Amniotic stem cell (primary cell): ENCODE measurements at places on chromosomes 2 and 18.

DNA sequence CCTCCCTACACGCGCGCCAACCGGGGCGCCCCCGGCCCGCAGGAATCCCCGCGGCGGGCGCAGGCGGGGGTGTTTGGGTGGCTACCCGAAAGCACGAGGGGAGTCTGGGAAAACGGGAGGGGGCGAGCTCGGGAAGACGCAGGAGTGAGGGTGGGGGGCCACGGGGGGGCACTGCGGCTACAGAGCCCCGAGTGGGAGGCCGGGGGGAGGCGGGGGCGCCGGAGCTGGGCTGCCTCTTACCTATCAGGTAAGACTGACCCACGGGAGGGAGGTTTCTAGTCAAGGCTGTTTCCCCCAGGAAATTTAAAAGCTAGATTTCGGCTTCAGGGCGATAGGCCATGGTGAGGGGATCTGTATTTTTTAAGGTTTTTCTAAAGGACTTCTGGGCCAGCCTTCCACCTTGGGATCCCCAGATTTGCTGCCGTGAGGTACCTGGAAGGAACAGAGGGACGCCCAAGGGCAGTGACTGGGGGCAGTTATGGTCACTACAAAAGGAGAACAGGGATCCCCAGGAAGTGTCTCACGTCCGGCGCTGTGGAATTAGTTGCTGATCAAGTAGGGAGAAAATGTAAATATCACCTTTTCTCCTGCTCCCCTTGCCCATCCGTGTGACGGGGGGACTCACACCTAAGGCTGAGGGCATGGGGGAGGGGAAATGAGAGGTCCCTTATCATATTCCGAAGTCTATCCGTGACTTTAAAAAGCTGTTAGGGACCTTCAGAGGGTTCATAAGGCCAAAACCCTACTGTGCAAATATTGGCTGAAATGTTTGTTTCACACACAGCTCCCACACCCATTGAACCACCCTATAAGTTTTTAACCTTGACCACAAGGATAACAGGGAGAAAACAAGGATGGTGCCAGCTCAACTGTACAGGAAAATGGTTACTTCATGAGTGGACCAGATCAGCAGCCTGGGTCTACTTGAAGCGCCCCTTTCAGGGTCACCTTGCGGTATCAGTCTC lies 638 bp upstream of the IRS1 start:
- DNase-seq, result no peak

GRCh38 chr2:18820966-18821365 lies 231.6 kb upstream of the NT5C1B start:
- DNase-seq, result no peak

GRCh38 chr2:101961338-101962191 lies 30.2 kb upstream of the IL1R2 start:
- no peak for DNase-seq

DNA sequence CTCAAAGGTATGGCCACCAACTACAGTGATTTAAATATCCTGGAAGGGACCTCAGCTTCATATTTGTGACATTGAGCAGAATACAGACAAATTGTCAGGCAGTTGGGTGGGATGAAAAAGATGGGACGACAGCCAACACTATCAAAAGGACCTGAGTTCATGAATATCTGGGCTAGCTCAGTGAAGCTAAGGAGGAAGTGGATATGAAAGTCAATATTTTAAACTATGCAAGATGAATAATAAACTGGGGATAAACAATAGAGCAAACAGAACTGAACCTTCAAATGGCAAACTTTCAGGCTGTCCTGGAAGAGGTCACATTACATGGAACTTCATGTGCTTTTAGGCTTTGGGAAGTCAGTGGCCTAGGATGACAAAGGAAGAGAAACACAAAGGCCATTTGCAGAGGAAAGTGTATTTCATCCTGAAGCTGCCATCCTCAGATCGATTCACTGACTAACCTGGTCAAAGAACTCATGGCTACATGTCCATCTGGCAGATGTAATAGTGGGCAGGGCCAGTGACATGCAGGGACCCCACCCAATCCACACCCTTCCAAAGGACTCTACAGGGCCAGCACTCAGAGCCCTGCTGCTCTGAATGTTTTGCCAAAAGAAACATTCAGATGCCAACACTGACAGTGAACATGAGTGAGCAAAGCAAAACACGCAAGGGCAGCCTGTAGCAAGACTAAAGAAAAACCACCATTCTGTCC lies 175.7 kb downstream of the ETAA1 start:
- DNase-seq, result no peak

DNA sequence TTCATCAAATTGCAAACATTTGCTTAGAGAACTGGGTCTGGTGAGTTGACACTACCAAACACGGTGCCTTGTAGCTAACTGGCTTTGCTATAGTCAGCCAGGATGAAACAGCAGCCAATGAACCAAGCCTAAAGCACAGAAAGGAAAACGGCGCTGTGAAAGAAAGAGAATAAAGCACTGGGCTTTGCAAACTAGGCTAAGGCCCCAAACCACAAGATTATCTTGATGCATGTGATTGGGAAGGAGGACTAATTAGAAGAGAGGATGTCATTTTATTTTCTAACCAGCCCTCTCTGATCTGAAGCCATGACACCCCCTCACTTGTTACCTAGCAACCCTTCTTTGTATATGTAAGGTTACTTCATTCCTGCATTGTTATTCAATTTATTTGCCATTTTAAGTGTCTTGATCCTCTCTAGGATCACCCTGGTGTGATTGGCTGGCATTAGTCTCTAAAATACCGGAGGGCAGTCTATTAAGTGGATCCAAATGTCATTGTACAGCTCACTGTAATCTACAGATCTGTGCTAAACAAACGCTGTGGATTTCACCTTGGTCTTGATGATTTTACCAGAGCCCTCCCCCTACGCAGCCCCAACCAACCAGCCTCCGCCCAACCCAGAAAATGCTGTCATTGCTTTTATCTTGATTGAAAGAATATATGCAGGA lies 395.4 kb upstream of the ACVR2A start:
- no peak for DNase-seq

- no peak for DNase-seq
These were observed 14.8 kb downstream of the PLEKHM3 start for GRCh38 chr2:208010506-208010905.

DNA sequence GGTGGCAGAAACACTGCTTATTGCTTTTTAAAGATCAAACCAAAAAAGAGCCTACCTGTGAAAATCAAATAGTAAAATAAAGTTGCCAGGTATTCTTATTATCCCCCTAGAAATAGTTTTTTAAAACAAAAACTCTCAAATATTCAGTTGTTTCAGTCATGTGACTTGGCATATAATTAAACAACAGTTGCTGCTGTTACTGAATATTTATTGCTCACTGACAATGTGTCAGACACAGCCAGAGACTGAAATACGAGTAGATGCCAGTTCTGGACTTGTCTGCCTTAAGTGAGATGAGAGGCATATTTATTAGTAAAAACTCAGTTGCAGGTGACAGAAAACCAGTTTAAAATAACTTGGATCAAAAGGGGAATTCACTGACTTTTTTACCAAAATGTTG lies 106.0 kb upstream of the RAB12 start:
- DNase-seq, result no peak

DNA sequence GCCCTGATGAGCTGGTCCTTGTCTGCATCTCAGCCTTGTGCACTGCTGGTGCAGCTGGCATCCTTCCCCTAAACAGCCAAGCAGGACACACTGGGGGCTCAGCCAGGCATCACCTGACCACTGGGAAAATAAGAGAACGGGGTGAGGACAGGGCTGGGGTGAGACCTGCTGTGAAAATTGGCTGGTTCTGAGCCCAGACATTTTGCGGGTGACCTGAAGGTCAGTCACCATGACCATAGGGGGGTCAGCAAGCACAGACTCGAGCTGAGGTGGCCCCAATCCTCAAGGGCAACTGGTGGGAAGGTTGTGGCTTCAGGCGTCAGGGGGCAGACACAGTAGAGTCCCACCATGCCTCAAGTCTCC lies 144.9 kb upstream of the TWIST2 start:
- DNase-seq, result no peak

GRCh38 chr18:55422456-55423180 lies 165.4 kb downstream of the TCF4 start:
- no peak for DNase-seq

DNA sequence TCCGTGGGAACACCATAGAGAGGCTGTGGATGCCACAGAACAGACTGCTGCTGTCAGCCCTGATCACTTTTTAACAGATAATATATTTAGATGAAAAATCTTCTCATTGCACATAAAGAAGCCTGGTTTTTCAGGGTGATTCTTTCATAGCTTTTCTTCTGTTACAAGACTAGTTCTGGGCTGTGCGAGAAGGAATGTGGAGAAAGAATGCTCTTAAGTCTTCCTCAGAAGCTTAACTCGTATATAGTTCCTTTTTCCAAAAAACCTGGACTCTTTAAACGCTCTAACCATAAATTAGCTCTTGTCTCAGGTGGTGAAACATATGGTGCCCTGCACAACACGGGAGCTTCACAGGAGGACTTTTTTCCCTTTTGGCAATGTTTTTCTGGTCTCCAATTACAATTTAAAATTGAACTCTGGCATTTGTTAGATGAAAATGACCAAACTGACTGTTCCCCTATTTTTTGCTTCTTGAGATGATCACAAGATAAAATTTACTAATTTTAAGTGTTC lies 125.9 kb upstream of the SMAD7 start:
- DNase-seq, result no peak

- no peak for DNase-seq
These were observed 81.5 kb upstream of the SLC66A3 start for GRCh38 chr2:11073776-11074175.

DNA sequence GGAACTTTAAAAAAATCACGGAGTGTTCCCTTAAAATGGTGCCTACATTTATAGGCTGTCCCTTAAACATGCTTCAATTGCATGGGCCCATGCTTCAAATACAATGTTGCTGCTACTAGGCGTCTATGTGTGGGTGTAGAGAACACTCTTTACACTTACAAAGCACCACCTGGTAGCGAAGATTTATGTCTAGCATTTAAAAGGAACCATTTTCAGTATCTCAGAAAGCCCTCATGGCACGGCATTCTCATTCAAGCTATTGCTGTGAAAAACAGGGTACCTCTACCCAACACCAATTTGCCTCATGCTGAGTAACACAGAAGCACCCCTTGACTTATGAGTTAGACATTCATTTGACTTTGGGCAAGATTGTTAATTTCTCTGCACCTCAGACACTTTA lies 112.9 kb upstream of the CNTNAP5 start:
- no peak for DNase-seq

- DNase-seq, result no peak
These were observed 563.9 kb downstream of the DCC start for GRCh38 chr18:52903857-52904256.
